ENCODE measurements at places on chromosomes 4 and X. TPM values are rescaled to one million over a fixed set of nuclear protein-coding genes. Genes with fewer than 3 reads are reported as not detected.

CXXC4 gene
- total RNA-seq = under 0.01 TPM

LIAS gene
- total RNA-seq = 6.7 TPM

LDB2 gene
- 92.8 TPM for total RNA-seq

RAB28 gene
- total RNA-seq = 11.4 TPM

TMEM35A gene
- total RNA-seq = 12.8 TPM

MUC7 gene
- not detected for total RNA-seq

GAGE13 gene
- not detected for total RNA-seq

SATL1 gene
- total RNA-seq = not detected

GNPDA2 gene
- 23.1 TPM for total RNA-seq

KCTD8 gene
- total RNA-seq = not detected

NHS gene
- 0.90 TPM for total RNA-seq
